Stimulated activated CD8-positive, alpha-beta memory T cell treated with anti-CD3 and anti-CD28 coated beads, Interleukin-12 subunit alpha, Interleukin-12 subunit beta, amount 100 ng/mL, for 4 hours (primary cell): ENCODE measurements at places on chromosomes 4 and X.

DNA sequence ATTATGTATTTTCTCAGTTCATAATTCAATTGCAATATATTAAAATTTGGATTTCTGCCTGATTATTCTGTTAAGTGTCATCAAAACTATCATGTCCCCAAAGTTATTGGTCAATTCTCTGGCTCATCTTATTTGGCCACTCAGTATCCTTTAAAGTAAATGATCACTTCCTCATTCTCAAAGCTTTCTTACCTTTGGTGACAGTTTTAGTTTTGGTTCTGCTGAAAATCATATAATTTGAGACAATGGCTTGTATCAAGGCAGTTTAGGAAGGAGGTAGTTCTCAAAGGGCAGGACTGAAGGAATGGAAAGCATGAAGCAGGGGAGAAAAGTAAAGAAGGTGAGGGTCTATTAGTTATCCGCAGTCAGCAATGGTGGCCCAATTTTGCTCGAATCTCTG lies 1832.1 kb downstream of the ARAP2 start:
- no peak for DNase-seq

DNA sequence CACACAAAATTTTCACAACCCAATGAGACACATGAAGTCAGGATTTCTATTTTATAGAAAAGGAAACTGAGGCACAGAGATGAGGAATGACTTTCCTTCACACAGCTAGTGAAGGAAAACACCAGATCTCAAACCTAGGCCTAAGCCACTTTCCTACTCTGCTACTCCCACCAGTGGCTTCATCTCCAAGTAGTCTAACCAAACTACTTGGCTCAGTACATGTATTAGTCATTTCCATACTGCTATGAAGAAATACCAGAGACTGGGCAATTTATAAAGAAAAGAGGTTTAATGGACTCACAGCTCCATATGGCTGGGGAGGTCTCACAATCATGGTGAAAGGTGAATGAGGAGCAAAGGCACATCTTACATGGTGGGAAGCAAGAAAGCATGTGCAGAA lies 196.6 kb downstream of the EVC2 start:
- no peak for DNase-seq

DNA sequence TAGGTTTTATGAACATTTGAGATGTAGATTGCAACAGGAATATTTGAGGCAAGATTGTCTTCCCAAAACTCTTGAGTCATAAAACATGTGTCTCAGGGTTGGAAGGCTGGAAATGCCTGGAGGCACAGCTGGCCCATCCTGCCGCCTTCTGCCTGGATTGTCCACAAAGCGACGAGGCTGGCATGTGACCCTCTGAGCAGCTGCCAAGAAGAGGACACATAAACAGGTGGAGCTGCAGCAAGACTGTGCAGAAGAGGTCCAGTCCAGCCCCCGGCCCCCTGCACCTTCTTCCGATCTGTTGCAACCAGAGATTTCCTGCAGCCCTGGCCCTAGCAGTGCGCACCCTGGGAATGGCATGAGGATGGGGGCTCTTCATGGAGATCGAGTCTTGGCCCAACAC lies 101.9 kb upstream of the BCOR start:
- DNase-seq: no peak

- no peak for DNase-seq
Measured at GRCh38 chrX:64205441-64205734, at the start of gene AMER1. AMER1 (minus strand) TSS chrX:64205708; CDS start chrX:64193286, 12,422 bp downstream.

DNA sequence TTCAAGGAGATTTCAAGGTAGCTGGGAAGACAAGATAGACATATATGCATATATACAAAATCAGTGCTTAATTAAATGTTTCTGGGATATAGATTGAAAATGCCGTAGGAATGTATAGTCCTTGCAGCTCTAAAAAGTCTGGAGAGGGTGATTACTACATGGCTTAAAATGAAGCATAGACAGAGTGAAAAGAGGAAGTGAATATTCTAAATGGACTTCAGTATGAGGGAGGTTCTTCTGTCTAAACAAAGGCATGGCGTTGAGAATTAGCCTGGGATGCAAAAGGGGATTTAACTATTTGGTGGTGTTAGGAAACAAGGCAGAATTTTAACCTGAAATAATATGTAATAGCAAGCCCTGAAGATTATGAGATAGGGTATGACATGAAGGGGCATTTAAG lies 141.5 kb upstream of the FRMPD4 start:
- no peak for DNase-seq

DNA sequence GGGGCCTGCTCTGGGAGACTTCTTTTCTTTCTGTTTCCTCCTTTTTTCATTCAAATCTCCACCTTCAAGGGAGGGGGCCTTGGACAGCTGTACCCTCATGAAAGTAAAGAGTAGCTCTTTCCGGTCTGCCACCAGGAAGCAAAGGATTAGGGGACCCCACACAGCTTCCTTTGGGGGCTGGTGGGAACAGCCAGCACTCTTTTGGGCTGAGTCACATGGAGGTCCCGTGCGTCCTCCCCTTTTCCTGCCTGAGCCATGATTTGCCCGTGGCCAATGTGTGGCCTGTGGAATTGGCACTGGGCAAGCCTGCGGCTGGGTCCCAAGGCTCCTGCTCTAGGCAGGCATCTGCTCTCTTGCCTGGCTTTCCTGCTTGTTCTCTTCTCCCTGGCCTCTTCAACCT lies 65.5 kb downstream of the FHDC1 start:
- DNase-seq: no peak

DNA sequence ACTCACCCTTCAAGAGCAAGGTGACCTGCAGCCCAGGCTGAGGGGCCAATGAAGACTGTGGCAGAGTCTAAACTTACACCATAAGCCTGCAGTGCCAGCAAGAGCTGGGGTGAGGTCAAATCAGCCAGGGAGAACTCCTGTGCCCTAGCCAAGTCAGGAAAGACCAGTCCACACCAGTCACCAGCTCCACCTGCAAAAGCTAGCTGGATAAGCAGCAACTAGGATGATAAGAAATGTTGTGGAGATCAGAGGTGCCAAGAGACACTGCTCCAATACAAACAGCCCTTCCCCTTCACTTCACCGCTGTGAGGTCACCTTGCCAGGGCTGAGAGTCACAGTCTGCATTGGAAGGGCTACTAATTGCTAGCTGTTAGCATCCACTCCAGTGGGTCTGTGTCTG lies 31.3 kb downstream of the NIPAL1 start:
- no peak for DNase-seq

DNA sequence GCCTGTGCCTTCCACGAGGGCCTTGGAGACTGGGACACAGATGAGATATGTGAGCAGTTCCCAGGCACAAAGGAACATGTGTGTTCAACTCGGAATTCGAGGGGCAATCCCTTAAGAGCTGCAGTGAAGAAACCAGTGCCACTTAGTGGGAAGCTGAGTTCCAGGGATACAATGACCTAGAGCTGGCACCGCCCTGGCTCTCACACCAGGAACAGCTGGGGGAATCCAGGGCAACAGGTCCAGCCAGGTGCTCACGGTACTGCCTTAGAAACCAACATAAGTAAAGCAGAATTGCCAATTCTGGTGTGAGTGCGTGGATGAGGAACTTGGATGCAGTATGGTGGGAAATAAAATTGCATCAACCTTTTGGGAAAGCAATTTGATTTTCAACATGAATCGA lies 122.9 kb downstream of the AFAP1 start:
- DNase-seq: no peak

DNA sequence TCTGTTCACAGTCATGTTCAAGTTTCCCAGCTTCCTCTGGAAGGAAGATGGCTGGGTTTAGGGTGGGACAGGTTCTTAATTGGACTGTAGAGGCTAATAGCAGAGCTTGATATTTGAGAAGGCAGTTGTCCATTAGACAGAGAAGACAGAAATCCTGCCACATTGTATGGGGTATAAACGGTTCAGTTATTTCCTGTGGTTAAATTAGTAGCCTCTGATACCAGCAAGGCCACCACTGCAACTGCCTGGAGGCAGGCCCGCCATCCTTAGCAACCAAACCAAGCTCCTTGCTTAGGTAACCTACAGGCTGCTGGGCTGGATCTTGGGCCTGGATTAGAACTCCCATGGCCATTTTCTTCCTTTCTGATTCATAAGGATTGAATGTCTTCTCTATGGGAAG lies 1367.0 kb downstream of the PCDH7 start:
- DNase-seq: no peak

DNA sequence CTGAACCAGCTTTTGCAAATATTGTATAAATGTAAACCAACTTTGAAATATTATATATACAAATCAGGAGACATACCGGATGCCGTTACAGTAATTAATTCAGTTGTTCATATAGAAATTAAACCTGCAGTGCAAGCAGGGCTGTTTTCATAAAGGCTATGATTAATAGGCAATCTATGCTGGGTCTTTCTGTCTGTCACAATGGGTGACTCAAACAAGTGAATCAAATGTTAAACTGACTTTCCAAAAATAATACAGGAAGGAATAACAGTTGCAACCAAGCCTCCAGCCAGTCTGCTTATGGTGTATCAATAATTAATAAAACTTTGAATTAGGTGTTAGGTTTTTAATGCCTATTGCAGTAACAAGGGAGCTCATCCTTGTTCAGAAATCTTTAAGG lies 43.9 kb downstream of the GABRB1 start:
- no peak for DNase-seq

GRCh38 chr4:83208371-83209365 lies 75.9 kb downstream of the COQ2 start:
- no peak for DNase-seq

GRCh38 chr4:148254621-148255343 lies 187.4 kb downstream of the NR3C2 start:
- DNase-seq: no peak

- DNase-seq: no peak
Measured at GRCh38 chr4:104593019-104593418, 98.3 kb upstream of the CXXC4 start.

DNA sequence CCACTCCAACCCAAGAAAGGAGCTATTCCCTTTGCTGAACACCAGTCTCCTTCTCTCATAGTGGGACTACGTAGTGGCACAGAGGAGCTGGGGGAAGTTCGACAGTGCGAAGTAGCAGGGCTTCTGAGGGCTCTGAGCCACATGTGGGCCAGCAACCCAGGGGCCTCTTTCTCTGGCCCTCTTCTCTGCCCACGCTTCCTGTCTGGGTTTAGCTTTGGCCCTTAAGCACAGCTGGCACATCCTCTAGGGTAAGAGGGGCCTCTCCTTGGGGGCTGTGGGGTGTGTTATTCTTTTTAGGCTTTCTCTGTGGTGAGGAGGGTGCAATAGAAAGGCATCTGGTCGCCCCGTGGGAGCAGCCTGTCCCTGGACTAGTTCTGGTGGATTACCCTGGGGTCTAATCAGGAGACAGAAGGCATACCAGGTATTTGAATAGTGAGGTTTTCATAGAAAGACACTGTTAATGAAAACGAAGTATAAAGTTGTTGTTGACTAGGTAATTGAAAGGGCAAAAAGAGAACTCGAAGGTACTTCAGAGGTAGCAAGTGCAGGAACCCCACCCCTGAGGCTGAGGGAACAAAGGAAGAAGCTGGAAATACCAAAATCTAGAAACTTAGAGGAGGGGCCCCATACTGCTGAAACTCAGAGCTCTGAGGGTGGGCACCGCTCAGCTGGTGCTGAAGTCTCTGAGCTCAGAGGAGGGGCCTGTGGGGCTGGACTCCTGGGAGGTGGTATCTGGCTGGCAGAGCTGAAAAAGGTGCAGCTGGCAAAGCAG lies 151.9 kb upstream of the RPS6KA3 start:
- no peak for DNase-seq

- no peak for DNase-seq
Measured at GRCh38 chr4:36692586-36692985, 411.2 kb downstream of the DTHD1 start.
